ENCODE measurements at places on chromosomes 3 and 15.
A peak's percentile ranks its signal among the peaks of the same experiment; 100 is the strongest.

- H3K4me3 ChIP-seq: peak overlapping the region; percentile 48
- no peaks in the 10 kb centered on the region for H3K27me3 ChIP-seq
- peak overlapping the region; percentile 94 for H3K27ac ChIP-seq
- no peaks in the 10 kb centered on the region for H3K36me3 ChIP-seq
Measured at GRCh38 chr15:58139989-58140522, 1.9 kb downstream of the AQP9 start.

GRCh38 chr3:77281721-77282120 is 241.8 kb downstream of the ROBO2 start:
- no peaks in the 10 kb centered on the region for H3K36me3 ChIP-seq
- H3K4me3 ChIP-seq: no peak overlapping the region
- no peak overlapping the region for H3K27ac ChIP-seq
- no peaks in the 10 kb centered on the region for H3K4me1 ChIP-seq
- H3K27me3 ChIP-seq: no peaks in the 10 kb centered on the region

DNA sequence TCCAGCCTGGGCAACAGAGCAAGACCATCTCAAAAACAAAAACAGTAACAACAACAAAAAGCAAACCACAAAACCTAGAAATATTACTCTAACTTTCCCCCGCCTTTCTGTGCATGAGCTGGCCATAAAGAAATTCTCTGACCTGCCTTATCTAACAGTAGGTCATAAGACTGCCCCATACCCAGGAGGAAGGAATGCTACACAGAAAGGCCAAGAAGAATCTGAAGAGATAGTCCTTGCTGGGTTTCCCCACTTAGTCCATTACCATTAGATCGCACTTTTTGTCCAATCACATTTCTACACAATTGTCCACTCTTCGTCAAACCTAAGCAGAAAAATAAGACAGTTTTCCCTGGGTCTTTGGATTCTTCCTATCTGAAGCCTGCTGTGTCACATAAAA is 23.5 kb downstream of the CIAO2A start:
- no peaks in the 10 kb centered on the region for H3K27me3 ChIP-seq
- no peak overlapping the region for H3K4me3 ChIP-seq
- no peak for DNase-seq
- H3K4me1 ChIP-seq: peaks cover 28% of the 10 kb centered on the region
- H3K27ac ChIP-seq: peak overlapping the region; percentile 20

DNA sequence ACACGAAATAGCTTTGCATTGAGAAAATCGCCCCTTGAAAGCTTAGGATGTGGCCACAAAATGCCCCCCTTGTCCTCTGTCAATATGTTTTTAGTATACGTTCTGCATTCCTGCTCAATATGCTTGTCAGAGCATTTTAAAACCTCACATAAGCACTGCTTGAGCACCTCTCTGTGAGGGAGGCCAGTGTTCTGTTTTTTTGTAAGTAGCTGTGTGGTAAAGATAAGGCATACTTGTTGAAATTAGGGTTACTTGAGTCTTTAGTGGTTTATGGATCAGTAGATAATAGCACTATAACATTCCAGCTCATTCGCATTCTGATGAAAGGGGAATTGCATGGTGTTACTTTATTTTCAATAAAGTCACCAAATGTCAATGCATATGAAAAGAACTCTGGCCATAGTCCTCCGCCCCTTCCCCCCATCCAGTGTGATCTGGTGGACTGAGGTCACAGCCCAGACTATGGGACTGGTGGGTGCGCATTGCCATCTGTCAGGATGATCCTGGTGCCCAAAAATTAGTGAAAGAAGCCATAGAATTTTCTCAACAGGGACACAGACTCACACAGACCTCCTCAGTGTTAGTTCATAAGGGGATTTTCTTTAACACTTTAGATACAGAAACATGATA is 33.1 kb downstream of the IL1RAP start:
- H3K4me1 ChIP-seq: no peaks in the 10 kb centered on the region
- no peak for DNase-seq
- no peaks in the 10 kb centered on the region for H3K27me3 ChIP-seq
- no peak overlapping the region for H3K4me3 ChIP-seq
- no peak overlapping the region for H3K27ac ChIP-seq

GRCh38 chr15:86295511-86295910 is 215.8 kb downstream of the AGBL1 start:
- H3K4me3 ChIP-seq: no peak overlapping the region
- no peak overlapping the region for H3K27ac ChIP-seq
- DNase-seq: no peak
- H3K27me3 ChIP-seq: no peaks in the 10 kb centered on the region

GRCh38 chr3:149647812-149648211 is 10.0 kb downstream of the WWTR1 start:
- no peak overlapping the region for H3K27ac ChIP-seq
- no peaks in the 10 kb centered on the region for H3K36me3 ChIP-seq
- DNase-seq: no peak

DNA sequence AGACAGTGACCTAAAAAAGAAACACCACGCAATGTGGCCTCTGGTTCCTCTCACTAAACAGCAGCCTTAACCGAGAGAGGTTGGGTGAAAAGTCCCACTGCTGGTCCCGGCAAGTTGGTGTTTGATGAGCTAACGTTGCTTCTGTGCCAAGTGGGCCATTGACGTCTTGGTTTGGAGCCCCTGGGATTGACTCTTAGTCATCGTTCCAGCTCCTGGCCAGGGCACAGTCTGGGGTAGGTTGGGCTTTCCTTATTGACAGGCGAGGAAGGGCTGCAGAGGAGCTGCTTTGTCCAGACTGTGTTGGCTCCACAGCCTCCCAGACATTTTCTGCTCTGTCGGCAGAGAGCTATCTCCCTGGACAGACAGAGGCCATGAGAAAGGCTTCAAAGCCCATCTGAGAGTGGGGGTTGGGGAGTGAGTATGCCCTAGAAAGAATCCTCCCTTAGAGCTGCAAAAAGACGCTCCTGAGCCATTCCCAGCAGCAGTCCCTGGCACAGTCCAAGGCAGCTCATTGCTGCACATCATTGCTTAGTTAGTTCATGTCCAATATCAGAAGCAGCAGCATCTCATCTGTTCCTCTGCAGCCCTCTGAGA is 28.6 kb upstream of the C3orf80 start:
- DNase-seq: no peak
- H3K27me3 ChIP-seq: no peaks in the 10 kb centered on the region
- H3K4me3 ChIP-seq: no peak overlapping the region
- H3K27ac ChIP-seq: no peak overlapping the region
- no peaks in the 10 kb centered on the region for H3K36me3 ChIP-seq

DNA sequence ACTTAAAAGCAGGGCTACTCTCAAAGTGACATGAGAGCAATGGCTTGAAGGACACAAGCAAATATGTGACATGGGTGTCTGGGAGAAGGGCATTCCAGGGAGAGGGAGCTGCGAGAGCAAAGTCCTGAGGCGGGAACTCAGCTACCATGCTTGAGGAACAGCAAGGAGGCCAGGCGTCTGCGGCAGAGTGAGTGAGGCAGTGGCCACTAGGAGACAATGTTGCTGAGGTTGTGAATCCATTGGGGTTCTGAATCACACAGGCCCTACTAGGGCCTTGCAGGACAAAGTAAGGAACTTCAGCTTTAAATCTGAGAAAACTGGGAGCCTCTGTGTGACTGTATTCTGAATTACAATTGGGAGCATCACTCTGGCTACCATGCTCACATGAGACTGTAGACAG is 94.1 kb upstream of the PRICKLE2 start:
- no peaks in the 10 kb centered on the region for H3K36me3 ChIP-seq
- no peak overlapping the region for H3K27ac ChIP-seq
- H3K4me1 ChIP-seq: no peaks in the 10 kb centered on the region
- H3K4me3 ChIP-seq: no peak overlapping the region
- H3K27me3 ChIP-seq: no peaks in the 10 kb centered on the region

DNA sequence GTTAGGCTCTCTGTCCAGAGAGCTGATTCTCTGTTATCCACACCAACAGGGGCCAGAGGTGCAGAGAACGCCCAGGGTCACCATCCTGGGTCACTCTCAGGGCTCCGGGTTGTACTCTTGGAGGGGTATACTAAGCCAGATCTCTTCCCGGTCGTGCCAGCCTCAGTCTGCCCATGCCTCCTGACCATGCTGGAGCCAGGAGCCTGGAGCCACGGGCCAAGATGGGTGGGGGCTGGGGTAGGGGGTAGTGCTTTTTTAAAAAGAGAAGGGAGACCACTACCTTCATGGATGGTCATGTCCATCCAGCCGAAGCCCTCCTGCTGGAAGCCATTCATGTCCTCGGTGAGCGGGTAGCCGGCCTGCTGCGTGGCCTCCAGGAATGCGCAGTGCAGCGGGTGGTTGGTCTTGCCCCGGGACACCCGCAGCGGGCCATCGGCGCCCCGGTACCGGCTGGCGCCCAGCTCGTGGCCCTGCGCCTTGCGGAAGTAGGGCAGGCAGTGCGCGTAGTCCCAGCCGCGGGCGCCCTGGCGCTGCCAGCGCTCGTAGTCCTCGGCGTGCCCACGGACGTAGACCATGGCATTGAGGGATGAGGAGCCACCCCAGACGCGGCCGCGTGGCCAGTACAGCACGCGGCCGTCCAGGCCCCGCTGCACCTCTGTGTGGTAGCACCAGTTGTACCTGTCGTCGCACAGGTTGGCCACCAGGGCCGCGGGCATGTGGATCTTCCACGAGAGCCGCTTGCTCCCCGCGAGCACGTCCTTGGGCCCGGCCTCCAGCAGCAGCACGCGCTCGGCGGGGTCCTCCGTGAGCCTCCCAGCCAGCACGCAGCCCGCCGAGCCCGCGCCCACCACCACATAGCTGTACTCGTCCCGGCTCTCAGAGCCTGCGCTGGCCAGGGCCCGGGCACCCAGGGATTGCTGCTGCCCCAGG is 22.9 kb downstream of the CHDH start:
- no peaks in the 10 kb centered on the region for H3K36me3 ChIP-seq
- H3K4me3 ChIP-seq: no peak overlapping the region
- no peak overlapping the region for H3K27ac ChIP-seq
- no peak for DNase-seq
- no peaks in the 10 kb centered on the region for H3K27me3 ChIP-seq

DNA sequence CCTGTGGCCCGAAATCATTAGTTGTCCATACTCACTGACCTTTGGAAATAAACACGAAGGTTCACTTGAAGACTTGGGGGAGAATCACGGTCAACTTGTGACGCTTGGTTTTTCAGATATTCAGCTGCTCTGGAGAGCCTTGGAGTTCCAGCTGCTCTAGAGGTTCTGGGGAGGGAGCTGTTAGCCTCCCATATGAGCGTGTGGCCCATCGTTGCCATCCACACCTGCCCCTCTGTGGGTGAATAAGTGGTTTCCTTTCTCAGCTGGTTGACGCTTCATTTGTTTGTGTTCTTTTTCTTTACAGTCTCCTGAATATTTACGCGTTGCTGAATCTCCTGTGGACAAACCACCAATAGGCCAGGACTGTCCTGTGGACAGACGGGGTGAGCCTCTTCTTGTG is 35.6 kb downstream of the APBA2 start:
- no peak for DNase-seq
- H3K4me1 ChIP-seq: no peaks in the 10 kb centered on the region
- H3K36me3 ChIP-seq: no peaks in the 10 kb centered on the region

DNA sequence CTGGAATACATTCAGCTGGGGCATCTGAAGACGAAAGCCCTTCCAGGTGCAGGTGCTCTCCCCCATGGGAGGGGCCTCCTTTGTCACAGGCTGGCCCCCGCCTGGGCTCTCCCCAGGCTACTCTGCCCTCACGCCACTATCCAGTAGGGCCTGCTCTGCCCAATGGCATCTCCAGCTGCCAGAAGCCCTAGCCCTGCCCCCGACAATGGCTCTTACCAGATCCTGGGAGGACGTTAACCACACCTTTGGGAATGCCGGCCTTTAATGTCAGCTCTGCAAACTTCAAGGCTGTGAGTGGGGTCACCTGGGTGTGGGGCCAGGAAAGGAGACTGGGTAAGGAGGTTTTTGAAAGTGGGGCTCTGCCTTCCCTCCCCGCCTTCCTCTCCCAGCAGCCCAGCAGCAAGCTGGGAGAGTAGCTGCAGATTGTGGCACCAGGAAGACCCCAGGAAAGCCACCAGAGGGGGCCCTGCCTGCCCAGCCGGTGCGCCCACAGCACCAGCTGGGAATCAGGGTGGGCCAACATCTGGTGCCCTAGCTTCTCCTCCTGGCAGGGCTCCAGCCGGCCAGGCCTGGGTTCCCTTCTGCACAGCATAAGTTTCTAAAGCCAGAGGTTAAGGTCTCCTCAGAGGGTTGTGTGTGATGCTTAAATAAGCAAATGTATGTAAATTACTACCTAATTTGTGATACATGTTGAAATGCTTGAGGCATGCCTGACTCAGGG is 40.4 kb upstream of the SLC41A3 start:
- H3K36me3 ChIP-seq: no peaks in the 10 kb centered on the region
- H3K27me3 ChIP-seq: no peaks in the 10 kb centered on the region
- no peak overlapping the region for H3K27ac ChIP-seq
- no peak for DNase-seq
- peaks cover 3% of the 10 kb centered on the region for H3K4me1 ChIP-seq
- H3K4me3 ChIP-seq: no peak overlapping the region

GRCh38 chr3:194051366-194052149 is 84.4 kb upstream of the HES1 start:
- H3K4me1 ChIP-seq: peaks cover 38% of the 10 kb centered on the region
- no peak overlapping the region for H3K4me3 ChIP-seq
- peak; percentile 70 for DNase-seq
- H3K27me3 ChIP-seq: peaks cover 17% of the 10 kb centered on the region
- no peaks in the 10 kb centered on the region for H3K36me3 ChIP-seq

DNA sequence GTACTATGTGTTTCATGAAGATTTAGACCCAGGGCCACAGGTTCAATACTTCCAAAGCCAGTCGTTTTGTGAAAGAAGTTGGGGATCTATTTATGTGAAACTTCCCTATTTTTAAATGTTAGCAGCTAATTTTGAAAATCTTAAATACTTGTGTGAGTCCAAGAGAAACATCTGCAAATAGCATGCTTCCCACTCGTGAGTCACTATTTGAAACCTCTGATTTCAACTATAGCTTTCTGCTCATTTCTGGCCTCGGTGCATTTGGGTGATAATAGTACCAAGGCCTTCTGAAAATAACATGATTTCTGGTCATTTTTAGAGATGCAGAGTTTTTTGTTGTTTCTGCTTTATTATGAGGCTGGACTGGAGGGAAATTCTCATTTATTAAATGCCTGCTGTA is 110.0 kb downstream of the OPA1 start:
- H3K27me3 ChIP-seq: no peaks in the 10 kb centered on the region
- H3K27ac ChIP-seq: no peak overlapping the region
- no peak for DNase-seq
- H3K4me1 ChIP-seq: peaks cover 10% of the 10 kb centered on the region

GRCh38 chr3:144096016-144096415 is 124.4 kb downstream of the DIPK2A start:
- H3K4me1 ChIP-seq: no peaks in the 10 kb centered on the region
- H3K27me3 ChIP-seq: no peaks in the 10 kb centered on the region
- H3K4me3 ChIP-seq: no peak overlapping the region
- no peaks in the 10 kb centered on the region for H3K36me3 ChIP-seq

DNA sequence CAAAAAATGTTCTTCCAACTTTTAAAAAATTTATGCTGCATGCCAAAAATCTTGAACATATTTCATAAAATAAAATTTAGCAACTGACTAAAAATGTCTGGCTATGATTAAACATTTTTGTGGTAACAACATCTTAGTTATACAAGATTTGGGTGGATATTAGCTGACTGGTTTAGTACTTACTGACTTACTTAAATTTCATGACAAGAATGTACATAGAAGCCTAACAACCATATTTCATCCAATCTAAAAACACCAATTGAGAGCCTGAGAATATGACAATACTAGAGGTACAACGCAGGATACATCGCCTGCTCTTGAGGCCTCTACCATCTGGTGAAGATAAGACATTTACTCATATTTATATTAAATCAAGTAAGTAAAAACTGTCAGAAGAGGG is 34.6 kb downstream of the GNB4 start:
- H3K36me3 ChIP-seq: peaks cover 84% of the 10 kb centered on the region
- DNase-seq: no peak
